GM06990 (cell line): ENCODE measurements at places on chromosomes 4 and X.

DNA sequence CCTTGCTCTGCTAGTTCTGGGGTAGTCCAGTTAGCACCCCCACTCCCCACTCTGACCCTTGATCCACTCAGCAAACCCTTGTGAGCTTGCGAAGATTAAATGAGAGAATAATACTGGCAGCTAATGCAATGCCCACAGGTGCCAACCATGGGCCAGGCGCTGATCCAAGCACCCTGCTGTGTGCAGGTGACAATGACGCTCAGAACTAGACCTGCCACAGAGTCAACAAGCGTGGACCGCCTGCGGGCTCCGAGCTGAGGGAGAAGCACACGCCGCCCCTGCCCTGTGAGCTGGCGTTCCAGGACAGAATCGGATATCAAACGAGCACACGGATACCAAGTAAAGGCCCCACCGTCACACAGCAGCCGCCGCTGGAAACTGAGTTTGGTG, 129.2 kb downstream of the FAM53A start:
- no peak for DNase-seq

GRCh38 chr4:183182873-183183725, 84.0 kb downstream of the WWC2 start:
- no peak for DNase-seq

GRCh38 chr4:130922955-130923354, 1827.0 kb downstream of the C4orf33 start:
- no peak for DNase-seq

- peak; percentile 23 for DNase-seq
Observed at GRCh38 chrX:19630228-19630627, 114.9 kb upstream of the MAP3K15 start.

DNA sequence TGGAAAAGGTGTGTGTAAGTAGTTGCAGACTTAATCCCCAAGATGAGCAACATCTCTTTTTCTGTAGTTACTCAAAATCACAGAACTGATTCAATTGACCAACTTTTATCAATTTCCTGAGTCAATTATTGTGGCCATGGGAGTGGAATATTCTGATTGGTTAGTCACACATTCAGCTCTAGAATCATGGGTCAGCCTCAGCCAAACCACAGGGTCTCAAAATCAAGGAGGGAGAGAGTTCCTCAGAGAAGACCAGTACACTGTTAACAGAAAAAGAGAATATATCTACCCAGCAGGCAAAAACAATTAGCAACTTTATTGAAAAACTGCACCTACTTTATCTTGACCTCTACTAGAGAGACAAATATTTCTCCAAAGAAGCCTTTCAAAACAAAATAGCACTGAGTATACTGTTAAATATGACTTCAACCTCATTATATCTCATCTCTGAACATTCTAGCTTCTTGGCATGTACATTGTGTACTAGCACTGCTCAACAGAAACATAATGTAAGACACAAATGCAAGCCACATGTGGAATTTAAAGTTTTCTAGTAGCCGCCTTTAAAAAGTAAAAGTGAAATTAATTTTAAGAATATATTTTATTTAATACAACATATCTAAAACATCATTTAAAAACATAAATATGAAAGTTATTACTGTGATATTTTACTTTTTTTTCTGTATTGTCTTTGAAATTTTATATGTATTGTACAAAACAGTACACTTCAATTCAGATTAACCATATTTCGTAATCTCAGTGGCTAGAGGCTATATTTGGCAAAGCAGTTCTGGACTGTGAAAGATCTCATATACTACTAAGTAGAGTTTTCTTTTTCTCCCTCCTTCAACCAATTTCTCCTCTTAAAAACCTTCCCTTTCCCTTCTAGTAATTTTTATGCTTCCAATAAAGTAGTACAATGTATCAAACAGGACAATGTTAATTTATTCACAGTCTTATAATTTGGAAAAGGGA, 11.8 kb upstream of the LCORL start:
- DNase-seq: no peak

DNA sequence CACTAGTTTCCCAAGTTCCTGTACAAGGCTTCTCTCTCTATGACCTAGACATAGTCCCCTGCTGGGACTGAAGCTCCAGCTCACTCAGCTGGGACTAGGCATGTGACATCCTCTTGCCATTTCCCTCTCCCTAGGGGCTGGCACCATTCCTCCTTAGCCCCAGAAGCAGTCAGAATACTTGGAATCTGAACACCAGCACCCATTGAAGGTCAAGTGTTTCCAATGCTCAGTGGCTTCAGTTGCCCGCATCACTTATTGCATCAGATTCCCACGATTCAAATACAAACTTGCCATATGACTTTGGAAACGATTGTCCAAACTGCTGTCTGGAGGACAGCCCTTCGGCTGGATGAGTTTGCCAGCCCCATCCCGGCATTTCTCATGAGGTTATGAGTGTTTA, 65.5 kb upstream of the HOPX start:
- DNase-seq: no peak

- no peak for DNase-seq
Observed at GRCh38 chr4:138078253-138078652, 163.9 kb downstream of the SLC7A11 start.

DNA sequence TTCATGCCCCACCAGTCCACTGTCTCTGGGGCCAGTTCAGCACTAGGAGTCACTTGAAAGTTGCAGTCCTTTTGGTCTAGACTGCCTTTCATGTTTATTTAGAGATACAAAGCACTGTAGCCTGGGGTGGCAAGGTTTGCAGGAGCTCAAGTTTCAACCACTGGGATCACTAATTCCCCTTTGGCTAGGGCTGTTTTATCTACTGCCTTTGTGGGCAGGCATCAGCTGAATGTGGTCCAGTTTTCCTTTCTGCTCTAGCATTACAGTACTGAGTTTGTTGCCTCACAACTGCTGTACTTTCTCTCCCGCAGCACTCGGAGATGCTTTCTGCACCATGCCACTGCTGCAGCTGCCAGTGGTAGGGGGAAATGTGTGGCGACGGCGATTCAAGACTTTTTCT, 222.3 kb upstream of the HDX start:
- no peak for DNase-seq

DNA sequence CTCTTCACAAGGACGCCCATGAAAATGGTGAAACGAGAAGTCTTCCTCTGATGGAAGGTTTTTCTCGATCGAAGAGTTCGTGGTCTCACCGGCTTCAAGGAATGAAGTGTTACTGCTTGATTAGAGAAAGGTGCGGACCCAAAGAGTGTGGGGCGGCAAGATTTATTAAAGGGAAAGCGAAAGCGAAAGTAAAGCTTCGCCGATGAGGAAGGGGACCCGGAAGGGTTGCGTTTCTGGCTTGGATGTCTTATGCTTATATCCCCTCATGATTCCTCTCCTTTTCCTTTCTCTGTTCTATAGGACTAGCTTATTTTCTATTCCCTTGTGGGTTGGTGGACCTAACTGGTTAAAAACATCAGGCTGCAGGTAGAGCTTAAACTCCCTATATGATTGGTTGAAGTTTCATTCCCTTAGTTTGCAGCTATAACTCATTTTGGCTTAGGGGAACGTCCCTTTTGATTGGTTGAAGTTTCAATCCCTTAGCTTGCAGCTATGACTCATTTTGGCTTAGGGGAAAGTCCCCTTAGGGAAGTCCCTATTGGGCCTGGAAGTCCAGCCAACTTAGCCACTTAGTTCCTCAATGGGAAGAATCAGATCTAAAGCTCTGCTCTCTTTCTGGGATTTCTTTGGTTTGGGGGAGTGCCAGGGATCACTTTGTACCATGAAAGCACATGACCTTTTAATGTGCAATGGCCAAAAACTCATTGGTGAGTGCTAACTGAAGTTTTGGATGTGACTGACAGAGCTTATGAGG, 1025.0 kb upstream of the PCDH10 start:
- DNase-seq: no peak

GRCh38 chr4:10272511-10272910, 155.9 kb upstream of the WDR1 start:
- no peak for DNase-seq

- DNase-seq: no peak
Observed at GRCh38 chr4:149952716-149953115, 125.5 kb upstream of the DCLK2 start.

- DNase-seq: no peak
Observed at GRCh38 chr4:176498617-176499256, 179.0 kb downstream of the SPCS3 start.

DNA sequence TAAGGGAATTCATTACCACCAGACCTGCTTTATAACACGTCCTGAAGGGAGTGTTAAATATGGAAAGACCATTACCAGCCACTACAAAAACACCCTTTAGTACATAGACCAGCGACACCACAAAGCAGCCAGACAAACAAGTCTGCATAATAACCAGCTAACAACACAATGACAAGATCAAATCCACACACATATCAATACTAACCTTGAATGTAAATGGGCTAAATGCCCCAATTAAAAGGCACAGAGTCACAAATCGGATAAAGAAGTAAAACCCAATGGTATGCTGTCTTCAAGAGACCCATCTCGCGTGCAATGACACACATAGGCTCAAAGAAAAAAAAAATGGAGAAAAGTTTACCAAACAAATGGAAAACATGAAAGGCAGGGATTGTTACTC, 36.9 kb downstream of the FGF16 start:
- no peak for DNase-seq

DNA sequence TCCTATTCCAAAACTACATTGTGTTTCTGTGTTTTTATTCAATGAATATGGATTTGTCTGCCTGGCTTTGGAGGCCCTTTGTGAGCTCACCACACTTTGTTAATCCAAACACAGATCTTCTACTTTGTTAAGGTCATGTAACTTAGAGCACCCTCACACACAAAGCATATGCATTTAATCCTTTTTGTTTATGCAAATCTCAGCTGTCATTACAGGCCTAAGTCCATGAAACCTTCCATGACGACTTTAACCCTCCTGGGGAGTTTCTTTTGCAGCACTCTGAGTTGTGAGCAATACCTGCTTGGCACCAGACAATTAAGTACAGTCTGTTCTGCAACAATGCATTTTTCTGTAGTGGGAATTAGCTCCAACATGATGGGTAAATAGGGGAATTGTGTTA, 14.9 kb downstream of the CCSER1 start:
- DNase-seq: no peak

DNA sequence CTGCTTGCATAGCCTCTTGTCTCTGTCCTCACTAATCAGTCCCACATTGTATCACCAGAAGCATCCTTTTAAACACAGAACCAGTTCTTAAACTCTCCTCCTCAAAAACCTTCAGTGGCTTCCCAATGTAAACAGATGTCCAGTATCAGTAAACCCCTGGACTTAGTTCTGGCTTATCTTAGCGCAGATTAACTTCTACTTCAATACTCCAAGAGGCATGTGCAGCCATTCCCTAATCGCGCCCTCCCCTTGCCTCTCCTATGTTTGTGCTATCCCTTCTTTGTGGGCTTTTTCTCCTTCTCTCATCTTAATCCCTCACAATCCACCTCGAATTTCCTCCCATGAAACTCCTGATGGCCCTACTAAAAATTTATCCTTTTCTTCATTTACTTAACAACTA, 193.8 kb downstream of the FBXO8 start:
- DNase-seq: no peak

DNA sequence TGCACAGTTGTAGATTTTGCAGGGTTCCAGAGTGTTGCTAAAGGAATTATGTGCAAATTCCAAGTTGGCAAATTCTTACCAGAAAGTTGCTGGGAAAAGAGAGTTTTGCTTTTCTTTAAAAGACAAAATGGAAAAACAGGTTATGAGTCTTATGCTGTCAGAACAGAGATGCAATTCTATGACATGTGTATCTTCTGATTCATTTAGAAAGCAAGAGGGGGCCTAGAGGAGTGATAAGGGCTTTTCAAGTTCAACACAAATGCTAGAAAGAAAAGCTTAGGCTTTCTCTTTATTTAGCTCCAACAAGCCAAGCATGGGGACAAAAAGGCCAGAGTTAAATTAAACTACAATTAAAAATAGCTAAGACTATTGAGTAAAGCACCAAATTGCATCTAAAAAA, 72.4 kb upstream of the GATB start:
- no peak for DNase-seq

DNA sequence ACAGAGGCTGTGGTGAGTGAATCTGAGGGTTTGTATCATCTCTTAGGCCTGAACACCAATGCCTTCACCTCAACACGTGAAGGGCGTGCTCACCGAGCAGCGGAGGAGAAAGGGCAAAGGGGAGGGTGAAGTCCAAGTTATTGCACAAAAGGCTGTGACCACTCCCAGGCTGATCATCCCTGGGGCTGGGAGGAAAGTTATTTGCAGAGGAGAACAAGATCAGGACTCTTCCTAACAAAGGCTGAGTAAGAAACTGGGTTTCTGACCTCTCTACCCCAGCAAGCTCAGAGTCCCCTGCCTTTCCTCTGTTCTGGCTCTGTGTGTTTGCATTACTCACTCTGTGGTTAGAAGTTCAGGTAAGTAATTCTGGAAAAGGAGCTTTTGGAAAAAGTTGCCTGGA, 366.3 kb upstream of the CXorf51A start:
- DNase-seq: no peak

DNA sequence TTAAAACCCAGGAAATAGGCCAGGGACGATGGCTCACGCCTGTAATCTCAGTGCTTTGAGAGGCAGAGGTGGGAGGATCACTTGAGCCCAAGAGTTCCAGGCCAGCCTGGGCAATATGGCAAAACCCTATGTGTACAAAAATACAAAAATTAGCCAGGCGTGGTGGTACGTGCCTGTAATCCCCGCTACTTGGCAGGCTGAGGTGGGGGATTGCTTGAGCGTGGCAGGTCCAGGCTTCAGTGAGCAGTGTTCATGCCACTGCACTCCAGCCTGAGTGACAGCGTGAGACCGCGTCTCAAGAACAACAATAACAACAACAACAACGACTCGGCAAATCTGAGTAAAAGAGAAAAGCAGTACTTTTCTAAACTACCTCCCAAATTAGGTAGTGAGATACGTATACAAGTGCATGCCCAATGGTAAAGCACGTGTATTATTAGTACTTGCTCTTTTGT, 13.0 kb upstream of the NDUFC1 start:
- peak; percentile 46 for DNase-seq

DNA sequence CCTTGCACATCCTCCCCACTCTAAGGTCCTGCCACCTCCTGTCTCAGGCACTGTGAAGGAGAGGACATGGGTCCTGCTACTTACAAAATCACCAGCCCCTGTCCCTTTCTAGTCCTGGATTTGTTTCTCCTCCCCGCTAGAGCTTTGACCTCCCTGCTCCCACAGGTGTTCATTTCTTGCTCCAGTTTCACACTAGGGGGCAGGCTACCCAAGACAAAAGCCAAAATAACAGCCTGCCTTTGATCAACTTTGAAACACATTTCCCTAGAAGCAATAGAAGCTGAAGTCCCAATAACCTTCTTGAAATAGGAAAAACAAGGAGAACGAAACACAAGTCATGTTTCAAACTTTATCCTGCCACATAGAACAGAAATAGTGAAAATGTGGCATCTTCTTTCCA, 164.4 kb downstream of the QDPR start:
- no peak for DNase-seq

DNA sequence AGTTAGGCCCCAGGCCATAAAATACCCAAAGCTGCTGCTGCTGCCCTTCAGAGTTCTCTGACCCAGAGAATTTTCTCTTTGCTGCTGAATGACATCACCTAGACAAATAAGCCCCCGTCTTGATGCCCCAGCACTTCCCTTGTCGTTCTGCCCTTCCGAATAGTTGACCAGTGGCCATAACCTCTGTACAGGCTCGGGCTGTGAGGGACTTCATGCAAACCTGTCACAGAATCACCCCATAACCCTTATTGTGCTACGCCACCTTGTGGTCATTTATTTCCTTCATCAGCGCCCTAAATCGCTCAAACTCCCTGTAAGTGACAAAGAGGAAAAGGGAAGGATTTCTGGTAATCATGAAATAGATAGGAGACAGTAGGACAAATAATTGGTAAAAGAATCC, 18.8 kb downstream of the SPACA5 start:
- DNase-seq: peak; percentile 22
